ENCODE measurements at places on chromosomes 12 and 14.

DNA sequence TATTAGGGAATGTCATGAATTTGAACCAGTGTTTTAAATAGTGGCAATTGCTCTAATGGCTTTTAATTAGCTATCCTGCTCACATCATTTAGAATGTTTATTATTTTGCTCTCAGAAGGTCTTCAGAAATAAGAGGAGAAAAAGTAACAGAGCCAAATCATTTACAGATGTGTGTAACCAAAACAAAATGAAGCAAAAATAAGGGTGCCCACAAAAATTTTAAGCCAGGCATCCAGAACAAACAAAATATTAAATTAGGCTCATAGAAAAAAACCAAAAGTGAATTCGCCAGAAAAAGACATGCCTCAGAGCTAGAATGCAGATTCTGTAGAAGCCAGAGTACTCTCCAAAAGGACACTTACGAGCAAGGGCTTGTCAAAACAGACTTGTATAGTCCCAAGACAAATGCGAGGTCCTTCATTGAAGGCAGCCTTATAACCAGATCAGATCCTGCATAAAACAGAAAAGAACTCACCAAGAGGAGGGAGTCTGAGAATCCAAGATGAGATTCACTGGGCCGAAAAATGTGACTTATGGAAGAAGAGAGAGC is 20.2 kb upstream of the SERPINA1 start:
- DNase-seq: peak; percentile 16

- DNase-seq: no peak
Measured at GRCh38 chr12:43349863-43350262, 202.1 kb downstream of the ADAMTS20 start.

- no peak for DNase-seq
Measured at GRCh38 chr12:3271639-3272038, 194.5 kb downstream of the TSPAN9 start.

GRCh38 chr14:38016497-38016896 is 191.2 kb upstream of the SSTR1 start:
- DNase-seq: no peak

DNA sequence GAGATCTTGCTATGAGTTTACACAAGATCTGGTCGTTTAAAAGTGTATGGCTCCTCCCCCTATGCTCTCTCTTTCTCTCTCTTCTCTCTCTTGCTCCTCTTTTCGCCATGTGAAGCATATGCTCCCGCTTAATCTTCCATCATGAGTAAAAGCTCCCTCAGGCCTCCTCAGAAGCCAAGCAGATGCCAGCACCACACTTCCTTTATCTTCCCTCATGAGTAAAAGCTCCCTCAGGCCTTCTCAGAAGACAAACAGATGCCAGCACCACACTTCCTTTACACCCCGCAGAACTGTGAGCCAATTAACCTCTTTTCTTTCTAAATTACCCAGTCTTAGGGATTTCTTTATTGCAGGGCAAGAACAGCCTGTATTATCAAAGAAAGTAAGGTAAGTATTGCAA is 152.4 kb downstream of the SEC23A start:
- DNase-seq: no peak

- no peak for DNase-seq
Measured at GRCh38 chr14:73785336-73785833, 66.2 kb upstream of the PTGR2 start.

DNA sequence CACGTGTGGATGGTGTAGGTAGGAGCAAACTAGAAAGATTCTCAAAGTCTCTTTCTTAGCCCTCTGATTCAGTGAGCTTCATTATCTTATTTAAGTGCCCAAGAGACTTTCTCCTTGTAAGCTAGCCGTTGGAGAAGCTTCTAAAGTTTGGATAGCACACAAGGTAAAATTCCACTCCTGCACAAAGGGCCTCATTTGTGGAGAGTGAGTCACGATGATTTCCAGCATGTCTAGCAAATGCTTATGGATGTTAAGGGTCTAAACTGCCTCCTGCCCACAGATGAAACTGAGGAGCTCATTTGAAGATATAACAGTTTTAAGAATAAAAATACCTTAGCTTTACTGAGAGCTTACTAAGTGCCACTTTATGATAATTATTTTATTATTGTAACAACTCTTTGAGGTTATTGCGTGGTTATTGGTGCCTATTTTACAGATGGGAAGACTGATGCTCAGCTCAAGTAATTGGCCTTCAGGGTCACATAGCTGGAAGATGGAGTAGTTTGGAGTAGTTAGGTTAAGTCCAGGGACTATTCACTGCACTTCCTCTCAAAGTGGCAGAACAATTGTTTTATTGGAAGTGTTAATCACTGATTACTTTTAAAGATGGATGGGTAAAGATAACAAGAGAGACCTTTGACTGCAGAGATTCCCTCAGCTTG is 78.7 kb upstream of the HIF1A start:
- DNase-seq: no peak

GRCh38 chr12:105769486-105769885 is 369.3 kb downstream of the NUAK1 start:
- no peak for DNase-seq

GRCh38 chr12:65585648-65586602 is 238.4 kb upstream of the HMGA2 start:
- no peak for DNase-seq

DNA sequence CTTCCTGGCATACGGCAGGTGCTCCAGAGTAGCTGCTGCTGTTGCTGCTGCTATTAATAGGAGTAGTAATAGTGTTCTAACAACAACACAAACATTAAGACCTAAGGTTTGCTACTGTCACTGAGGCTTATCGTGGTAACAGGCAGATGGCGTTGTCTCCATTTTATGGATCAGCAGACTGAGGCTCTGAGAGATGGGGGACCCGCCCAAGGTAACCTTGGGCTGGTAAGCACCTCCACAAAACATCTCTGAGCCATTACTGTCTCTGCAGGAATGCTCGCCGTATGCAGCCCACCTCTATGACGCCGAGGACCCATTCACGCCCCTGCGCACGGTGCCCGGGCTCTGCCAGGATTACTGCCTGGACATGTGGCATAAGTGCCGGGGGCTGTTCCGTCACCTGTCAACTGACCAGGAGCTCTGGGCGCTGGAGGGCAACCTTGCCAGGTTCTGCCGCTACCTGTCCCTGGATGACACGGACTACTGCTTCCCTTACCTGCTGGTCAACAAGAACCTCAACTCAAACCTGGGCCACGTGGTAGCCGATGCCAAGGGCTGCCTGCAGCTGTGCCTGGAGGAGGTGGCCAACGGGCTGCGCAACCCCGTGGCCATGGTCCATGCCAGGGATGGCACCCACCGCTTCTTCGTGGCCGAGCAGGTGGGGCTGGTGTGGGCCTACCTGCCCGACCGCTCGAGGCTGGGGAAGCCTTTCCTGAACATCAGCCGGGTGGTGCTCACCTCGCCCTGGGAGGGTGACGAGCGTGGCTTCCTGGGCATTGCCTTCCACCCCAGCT is 7.2 kb downstream of the HHIPL1 start:
- no peak for DNase-seq

GRCh38 chr14:62117010-62117750 is 355.0 kb downstream of the SNAPC1 start:
- DNase-seq: no peak

- no peak for DNase-seq
Measured at GRCh38 chr14:31716208-31716607, 155.0 kb downstream of the NUBPL start.

GRCh38 chr14:75614179-75614578 is 35.8 kb downstream of the FLVCR2 start:
- no peak for DNase-seq

GRCh38 chr14:44940944-44941343 is 20.8 kb downstream of the KLHL28 start:
- no peak for DNase-seq
